ENCODE measurements at places on chromosomes 7 and 10.

GRCh38 chr10:90451283-90451682 is 406.6 kb downstream of the HTR7 start:
- no peak for DNase-seq

GRCh38 chr10:69816521-69816920 is 14.8 kb downstream of the COL13A1 start:
- no peak for DNase-seq

DNA sequence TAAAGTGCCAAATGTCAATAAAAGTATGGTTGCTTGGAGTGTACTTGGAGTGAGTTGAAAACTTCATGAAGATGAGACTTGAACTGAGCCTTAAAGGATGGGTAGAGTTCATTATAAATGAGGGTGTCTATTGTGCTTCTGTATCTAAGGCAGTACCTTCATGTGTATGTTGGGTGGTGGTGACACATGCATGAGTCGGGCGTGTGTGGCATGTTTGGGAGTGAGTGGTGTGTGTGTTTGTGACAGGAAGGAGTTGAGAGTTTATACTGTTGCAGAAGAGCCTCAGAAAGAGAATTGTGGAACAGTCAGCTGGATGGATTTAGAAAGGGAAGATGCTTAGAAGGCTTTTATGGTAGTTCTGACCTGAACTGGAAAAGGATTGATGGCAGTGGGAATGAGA is 6.0 kb upstream of the ZRANB1 start:
- no peak for DNase-seq

GRCh38 chr10:14010769-14011574 is 319.8 kb downstream of the FRMD4A start:
- DNase-seq = no peak

DNA sequence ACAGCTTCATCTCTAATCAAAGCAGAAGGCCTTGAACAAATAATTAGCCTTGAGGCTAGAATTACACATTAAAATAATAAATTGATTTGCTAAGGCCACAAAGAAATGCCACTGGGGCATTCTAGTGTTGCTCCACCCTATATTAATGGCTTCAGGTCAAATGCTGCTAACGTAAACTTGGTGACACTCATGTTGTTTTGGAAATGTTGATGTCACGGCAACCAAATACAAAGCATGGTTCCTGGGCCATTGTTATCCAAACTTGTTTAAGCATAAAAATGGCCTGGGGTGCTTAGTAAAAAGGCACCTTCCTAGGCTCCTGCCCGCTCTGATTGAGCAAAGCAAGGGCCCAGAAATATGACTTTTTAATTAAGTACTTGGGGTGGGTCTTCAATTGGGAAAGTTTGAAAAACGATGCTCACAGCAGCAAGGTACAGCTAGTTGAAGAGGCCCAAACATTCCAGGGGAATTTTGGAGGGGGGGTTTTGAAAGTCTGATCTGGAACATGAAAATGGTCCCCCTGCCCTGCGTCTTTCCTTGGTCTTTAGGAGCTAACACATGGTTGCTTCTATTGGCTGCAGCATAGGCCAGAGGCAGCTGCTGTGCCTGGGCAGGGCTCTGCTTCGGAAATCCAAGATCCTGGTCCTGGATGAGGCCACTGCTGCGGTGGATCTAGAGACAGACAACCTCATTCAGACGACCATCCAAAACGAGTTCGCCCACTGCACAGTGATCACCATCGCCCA is 67.8 kb downstream of the ABCC2 start:
- DNase-seq = no peak

DNA sequence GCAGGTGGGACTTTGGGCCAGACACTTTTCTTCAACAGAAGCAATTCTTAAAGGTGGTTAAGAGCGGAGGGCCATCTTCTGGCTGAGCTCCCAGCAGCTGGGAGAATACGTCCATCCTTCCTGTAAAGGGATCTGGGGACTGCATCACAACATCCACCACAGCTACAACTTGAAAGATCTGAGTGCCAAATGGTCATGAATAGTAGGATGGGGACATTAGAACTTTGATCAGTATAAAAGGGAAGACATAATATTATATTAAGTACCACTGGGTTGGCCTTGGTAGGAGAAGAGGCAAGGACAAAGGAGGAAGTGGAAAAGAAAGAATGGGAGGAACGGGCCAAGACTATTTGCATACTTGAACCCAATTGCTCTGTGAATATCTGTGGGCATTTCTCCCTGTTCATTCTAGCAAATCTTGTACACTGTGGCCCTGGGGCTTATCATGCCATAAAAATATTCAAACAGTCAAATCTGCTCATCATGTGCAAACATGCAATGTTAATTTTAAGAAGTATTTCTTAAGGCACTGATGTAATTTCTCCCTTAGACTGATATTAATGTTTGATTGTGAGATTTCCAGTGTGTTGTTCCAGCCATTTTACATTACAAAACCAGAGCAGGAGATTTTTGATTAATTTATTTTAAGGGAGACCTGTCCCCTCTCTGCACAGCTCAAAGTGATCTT is 65.5 kb upstream of the CREB5 start:
- no peak for DNase-seq

GRCh38 chr7:35424869-35425495 is 171.1 kb upstream of the TBX20 start:
- DNase-seq = peak; percentile 23

GRCh38 chr10:28280652-28281051 is 22.2 kb downstream of the MPP7 start:
- no peak for DNase-seq

Data from hematopoietic multipotent progenitor cell treated with erythropoietin and hydrocortisone succinate and interleukin-3 and kit ligand, for 17 days (in vitro differentiated cells).